NCI-H2029 treated with DMSO at 0.1 percent for 48 hours (cell line): ENCODE measurements at places on chromosomes 4 and X.

DNA sequence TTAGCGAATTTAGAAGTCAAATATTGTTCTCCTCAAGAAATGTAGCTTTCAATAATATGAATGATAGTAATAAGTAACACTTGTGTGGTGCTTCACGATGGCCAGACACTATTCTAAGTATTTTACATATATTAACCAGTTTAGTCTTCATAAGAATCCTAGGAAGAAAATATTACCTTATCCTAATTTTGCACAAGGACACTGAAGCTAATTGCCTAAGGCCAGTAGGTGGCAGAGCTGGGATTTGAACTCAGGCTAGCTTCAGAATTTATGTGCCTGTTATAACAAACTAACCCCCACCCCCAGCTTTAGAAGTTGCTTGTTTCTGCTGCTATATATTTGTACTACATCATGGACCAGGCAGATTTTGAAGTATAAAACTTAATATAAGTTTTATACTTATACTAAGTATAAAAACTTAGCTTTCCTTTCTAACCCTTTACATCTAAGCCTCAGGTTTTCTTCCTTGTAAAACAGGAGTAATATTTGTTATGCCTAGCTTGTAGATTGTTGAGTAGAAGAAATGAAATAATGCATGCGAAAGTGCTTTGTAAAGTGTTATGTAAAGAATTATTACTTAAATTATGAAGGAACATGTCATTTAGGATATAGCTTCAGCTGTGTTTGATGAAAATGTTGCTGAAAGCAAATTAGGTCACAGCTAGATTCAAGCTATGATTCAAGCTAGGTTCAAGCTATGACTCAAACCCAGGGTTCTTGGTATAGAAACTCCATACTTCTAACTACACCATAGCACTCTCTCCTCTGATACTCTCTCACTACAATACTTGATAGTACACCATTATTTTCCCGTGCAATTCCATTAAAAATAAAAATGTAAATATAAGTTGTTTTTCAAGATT, 4.2 kb upstream of the CDS1 start:
- no peak for DNase-seq

DNA sequence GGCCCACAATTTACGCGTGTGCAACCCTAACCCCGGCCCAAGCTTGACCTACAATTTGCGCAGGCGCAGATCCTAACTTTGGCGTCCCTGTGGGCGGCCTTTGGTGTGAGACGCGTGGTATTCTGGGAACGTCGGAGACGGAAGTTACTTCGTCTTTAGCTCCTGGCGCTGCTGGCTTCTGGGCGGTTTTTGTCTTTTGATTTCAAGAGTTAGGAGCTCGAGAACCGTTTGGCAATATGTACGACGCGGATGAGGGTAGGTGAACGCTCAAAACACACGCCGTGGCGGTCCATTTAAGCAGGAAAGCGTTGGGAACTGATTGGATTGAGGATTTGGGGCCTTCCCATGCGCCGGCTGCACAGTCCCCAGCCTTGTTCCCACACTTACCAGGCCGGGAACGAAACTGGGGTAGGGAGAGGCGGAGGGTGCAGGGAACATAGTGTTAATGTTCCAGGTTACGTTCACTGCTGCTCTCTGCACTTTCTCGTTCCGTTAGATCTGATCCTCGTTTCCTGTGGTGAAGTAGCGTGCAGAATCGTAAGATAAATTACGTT, at the start of gene POLR2B:
POLR2B (plus strand) TSS at position 147 of the 554 bp plus-strand sequence; CDS start at position 237, 90 bp downstream.
- peak; percentile 92 for DNase-seq

DNA sequence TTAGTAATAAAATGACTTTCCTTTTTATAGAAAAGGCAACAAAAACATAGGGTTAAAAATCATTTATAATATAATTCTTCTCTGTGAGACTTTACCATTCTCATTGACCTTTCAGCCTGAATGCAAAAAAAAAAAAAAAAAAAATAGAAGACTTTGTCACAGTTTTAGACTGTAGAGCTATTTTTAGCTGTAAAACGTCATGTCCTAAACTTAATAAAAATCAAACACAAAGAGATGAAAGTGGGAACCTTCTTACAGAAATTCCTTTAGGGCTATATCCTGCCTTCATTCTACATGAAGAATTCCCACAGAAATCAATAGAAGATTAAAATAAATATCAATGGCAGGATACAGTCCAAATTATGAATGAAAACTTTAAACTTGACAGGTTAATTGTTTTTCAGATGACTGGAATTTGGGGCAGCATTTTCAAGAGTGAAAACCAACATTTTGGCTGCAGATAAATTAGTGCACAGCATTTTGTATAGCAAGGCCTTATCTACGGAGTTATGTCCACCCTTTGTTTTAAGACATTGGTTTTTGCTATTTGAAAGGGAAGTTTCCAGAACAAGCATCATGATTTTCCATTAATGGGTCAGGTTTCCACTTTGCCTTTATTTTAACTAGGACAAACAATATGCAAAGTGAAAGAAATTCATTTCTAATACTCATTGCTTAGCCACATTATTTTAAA, 219.5 kb downstream of the SPCS3 start:
- no peak for DNase-seq

- no peak for DNase-seq
These were observed 1118.1 kb upstream of the PABPC4L start for GRCh38 chr4:135319685-135320084.

DNA sequence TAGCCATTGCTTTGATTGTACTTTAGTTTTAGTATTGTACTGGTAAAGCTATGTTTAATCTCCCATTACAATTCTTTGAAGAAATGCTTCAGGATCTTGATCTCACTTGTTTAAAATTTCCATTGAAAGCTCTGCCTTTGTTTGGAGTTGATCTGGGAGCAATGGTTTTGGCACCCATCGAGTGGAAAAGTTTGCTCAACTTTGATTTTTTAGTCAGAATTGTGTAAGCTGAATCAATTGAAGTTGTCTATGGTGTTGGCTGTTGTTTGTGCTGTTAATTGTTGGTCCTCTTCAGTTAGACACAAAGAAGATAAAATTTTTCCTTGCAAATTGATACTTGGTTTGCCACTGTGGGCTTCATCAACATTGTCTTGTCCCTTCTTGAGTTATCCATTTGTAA, 99.8 kb upstream of the ADAD1 start:
- no peak for DNase-seq

- DNase-seq = no peak
These were observed 81.3 kb downstream of the ZNF732 start for GRCh38 chr4:223913-224497.

- DNase-seq = no peak
These were observed 22.5 kb downstream of the OTUD6A start for GRCh38 chrX:70084592-70085240.

DNA sequence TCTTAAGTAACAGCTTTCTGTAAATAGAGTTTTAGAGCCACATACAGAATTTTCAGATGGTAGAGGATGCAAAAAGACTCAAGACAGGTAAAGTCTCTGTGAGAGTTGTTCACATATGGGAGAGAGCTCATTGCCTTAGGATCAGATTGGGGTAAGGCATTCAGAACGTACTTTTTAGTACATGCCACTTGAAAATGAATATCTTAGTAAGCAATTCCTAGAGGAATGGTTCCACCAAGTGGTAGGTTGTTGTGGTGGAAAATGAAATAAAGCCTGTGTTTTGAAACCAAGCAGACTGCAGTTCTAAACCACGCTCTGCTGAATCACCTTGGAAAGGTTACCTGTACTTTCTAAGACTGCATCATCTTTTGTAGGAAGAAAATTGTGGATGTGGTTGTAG, 547.0 kb upstream of the LCORL start:
- no peak for DNase-seq

DNA sequence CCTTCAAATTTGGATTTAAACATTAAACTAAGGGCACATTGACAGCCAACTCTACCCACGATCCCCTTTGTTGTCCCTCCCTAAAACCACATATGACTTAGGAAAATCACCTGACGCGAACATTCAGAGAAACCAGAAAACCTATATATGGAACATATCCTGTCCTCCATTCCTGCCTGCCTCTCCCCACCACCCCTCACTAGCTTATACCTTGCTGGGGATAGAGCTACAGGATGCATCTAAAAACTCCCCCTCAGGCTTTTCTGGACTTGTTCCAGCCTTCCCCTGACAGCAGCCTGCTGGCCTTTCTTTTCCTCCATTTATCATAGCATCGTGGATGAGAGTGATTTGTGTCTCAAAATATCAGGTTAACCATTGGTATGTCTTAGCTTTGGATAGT, 8.8 kb downstream of the STK26 start:
- DNase-seq = no peak

DNA sequence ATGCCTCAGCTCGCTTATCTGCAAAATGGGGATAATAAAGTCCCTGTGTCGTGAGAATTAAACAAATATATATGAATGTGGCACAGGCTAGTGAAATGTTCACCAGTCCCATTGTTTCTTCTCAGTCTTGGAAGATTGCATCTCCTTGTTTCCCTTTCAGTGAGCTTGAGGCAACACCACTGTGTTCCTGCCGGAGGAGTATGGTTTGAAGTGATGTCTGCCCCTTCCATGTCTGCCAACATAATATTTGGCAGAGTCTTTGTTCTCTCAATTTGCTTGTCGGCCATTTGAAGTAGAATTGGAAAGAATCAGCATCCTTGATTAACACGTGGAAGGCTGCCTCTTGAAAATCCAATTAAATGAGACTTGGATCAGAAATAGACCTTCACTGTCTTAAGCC, 1088.5 kb upstream of the INTU start:
- DNase-seq = no peak

DNA sequence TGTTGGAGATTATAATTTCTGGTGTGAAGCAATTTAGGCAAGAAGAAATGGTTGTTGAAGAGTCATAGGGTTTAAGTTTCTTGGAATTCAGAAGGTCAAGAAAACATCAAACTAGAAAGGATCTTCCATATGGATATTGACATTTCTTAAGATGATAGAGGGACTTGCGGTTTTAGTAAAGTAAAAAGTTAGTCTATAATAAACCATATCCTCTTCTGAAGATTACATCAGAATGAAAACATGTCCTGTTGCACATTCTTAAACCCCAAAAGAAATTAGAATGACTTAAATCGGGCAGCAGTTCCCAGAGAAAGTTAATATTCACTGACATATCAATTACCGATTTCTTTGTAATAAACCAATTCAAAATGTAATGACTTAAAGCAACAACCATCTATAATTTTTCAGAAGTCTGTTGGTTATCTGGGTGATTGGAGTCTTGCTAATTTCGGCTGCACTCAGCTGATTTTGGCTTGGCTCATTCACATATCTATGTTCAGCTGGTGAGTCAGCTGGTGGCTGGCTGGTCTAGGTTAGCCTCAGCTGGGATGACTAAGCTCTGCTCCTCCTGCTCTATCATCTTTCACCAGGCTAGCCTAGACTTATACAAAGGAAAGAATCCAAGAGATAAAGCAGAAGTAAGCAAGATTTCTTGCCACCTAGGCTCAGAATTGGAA, 24.4 kb upstream of the DYNLT3 start:
- no peak for DNase-seq

GRCh38 chrX:31092970-31093638, 21.3 kb upstream of the FTHL17 start:
- no peak for DNase-seq

- no peak for DNase-seq
These were observed 11.8 kb downstream of the DSPP start for GRCh38 chr4:87620086-87620485.

DNA sequence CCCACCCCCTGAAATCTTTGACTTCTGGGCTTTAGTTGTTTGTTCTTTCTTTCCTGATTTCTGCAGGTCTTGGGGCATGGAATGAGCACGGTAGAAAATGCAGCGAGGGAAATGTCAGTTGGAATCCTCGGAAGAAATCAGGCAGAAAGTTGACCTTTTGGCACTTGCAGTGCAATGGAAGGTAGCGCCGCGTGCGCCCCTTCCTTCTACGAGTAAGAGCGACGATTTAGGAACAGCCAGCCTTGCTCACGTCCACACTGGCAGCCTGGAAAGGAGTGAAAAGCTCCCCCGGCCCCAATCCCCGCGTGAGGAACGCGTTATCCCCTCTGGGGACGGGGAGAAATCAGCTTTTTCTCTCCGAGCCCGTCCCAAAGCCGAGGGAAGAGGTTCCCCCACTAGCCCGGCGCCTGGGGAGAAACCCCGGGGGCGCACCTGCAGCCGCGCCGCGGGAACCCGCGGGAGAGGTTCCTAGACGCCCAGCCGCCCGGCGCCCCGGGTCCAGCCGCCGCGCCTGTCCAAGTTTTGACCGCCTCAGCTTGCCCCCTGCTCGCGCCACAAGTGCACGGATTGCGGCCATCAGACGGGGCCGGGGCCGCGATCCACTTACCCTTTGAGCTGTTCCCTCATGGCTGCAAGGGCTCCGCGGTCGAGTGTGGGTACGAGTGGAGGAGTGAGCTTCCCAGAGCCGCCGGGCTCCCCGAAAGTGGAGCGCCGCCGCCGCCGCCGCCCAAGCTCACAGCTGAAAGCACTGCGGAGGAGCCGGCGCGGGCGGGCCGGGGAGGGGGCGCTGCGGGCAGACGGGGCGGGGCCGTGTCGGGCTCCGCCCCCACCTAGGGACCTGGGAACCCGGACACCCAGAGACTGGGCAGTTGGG, 194.6 kb upstream of the FTHL17 start:
- no peak for DNase-seq

DNA sequence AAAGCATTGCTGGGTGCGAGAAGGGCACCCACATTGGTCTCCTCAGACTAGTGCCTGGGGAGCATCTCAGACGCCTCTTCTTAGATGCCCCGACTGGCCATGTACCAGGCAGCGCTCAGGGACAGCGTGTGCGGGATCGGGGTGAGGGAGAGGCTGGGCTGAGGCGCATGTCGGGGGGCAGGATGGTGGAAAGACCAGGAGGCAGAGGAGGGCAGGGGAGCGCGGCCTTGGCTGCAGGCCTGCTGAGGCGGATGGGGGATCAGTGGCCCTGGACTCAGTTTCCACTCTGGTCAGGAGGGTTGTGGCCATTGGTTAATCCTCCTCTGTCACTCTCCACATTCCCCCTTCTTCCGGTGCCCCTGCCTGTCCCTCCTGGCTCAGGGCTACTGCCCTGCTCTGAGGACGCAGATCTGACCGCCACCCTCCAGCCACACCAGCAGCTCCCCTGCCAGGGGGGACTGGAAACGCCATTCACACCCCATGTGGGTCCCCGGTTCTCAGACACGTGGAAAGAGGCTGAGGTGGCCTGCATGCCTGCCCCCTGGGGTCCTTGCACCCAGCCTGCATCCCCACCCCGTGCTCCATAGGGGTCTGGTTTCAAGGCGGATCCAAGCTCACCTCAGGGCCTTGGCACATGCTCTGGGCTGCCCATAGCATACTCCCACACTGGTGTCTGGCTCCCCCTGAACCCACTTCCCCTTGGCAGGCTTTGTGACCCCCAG, 105.9 kb downstream of the CPZ start:
- DNase-seq = no peak
